ENCODE measurements at places on chromosomes 3 and 15.

GRCh38 chr3:39573392-39573791 lies 105.9 kb downstream of the MOBP start:
- DNase-seq, result no peak

DNA sequence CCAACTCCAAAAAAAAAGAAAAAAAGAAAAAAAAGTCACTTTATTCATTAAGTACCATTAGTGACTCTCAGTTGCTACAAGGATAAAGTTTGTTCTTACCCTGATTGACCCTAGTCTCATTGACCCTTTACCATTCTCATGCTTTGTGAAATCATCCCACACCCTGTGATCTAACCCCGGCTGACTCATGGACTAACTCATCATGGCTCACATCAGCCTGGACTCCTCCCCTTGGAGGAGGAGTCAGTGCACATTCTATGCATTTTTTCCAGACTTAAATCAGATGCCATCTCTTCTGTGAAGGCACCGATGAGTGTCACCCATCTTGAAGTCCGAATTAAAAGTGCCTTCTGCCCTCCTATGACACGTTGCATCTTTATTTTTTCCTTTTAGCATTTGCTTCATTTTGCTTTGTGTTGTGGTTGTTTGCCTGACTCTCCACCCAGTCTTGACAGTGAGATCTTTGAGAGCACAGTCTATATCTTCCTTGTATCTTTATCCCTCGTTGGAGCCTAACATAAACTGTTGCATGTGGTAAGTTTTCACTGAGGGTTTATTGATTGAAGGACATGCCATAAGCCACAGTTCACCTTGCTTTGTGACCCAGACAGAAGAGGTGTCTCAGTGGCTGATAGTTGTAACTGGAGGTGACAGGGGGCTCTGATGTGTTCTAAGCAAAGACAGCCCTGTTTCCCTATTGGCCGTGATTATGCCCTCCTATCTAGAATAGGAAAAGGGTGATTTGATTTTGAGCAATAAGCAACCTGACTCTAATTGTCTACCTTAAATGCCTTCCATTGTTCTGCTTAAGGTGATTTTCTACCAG lies 72.1 kb downstream of the IL1RAP start:
- no peak for DNase-seq

- DNase-seq, result no peak
These were observed 35.1 kb downstream of the CTXND1 start for GRCh38 chr15:80216911-80217310.

DNA sequence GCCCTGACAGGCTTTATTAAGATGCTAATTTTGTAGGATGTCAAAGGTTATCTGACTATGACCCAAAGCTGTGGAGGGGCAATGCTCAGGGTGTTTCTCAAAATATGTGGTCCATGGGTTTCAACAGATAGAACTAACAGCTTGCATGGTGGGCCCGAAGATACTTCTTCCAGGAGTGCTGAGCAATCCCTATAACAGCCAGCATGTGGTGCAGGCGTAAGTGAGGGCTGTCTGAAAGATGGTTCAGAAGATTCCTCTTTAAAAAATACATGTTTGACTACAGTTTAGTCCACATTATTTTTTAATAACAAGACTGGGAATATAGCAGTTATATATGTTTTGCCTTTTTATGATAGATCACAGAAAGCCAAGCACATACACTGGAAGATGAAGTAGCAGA lies 7.6 kb downstream of the SCG3 start:
- no peak for DNase-seq

- no peak for DNase-seq
These were observed 985.2 kb upstream of the ROBO1 start for GRCh38 chr3:80753021-80753420.

- DNase-seq, result peak; percentile 39
These were observed 21.0 kb upstream of the CA12 start for GRCh38 chr15:63402498-63403253.

DNA sequence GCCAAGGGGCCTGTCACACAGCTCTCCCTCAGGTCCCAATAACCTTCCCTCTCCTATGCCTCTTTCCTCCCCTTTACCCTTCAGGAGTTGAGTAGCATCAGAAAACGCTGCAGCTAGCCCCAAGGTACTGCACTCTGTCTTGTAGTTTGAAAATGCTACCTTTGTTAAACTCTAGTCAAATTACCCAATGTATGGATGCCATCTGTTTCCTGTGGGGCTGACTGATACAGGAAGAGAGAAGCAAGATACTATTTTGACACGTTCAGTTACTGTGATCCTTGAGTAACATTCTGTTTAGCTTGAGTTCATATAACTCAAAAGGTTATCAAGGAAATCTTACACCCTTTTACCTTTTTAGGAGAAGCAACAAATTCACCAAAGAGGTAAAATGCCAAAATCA lies 493.1 kb downstream of the FHIT start:
- no peak for DNase-seq

- DNase-seq, result peak; percentile 12
These were observed 166.1 kb downstream of the SSR3 start for GRCh38 chr3:156388497-156389448.

DNA sequence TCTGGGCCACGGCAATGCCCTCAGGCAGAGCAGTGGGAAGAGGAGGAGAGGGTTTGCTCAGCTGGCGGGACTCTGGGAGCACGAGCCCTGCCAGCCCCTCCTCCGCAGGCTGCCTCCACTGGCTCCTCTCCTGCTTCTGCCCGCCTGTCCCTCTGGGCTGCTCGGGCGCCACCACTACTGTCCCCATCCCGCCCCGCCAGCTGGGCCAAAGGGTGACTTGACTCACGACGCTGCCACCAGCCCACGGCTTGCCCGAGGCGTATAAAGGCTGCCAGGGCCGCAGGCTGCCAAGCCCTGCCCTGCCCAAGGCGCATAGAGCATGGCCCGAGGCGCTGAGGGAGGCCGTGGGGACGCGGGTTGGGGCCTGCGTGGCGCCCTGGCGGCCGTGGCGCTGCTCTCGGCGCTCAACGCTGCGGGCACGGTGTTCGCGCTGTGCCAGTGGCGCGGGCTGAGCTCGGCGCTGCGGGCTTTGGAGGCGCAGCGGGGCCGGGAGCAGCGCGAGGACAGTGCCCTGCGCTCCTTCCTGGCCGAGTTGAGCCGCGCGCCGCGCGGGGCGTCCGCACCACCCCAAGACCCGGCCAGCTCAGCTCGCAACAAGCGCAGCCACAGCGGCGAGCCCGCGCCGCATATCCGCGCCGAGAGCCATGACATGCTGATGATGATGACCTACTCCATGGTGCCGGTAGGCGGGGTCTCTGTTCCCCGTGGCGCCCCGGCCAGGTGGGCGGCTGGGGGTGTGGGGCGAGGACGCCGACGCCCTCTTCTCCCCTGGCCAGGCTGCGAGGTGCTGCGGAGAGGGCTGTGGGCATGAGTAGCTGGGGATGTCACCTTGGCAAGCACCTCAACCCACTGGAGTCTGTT lies at the start of gene GLDN:
GLDN (plus strand) TSS at position 290 of the 861 bp plus-strand sequence; CDS start at position 320, 30 bp downstream.
- no peak for DNase-seq

DNA sequence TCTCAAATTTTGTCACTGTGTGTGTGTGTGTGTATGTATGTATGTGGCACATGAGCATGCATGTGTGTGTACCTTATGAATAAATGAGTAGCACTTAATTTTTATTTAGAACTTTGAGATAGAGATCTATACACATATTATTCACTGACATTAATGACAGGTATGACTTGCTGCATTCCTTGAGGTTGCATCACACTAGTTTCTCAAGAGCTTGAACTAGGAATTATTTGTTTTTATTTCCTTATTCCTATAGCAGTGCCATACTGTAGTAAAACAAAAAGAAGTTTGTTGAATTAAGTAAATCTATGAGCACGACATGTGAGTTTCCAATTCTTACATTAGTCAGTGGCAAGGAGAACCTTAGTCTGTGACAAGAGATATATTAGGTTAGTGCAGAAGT lies 943.9 kb downstream of the ROBO1 start:
- no peak for DNase-seq

GRCh38 chr3:39221141-39221530 lies 28.7 kb upstream of the XIRP1 start:
- no peak for DNase-seq

GRCh38 chr3:32002561-32003368 lies 21.2 kb downstream of the ZNF860 start:
- no peak for DNase-seq

DNA sequence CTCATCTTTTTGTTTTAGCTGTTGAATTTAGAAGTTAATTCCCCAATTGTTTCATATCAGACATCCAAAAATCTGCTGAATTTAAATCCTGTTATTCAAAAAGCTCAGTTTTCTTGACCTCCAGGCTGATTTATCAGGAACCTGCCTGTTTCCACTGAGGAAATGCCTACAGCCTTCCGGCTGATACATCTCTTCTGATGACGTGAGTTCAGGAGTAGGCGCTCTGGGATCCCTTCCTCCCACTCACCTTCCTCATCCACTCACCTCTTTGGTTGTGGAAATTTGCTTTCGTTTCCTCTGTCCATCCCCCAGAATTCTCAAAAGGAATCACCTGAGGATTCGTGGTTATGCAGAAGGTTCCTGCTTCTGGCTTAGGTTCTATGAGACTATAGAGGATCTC lies 55.4 kb upstream of the ALDH1A3 start:
- no peak for DNase-seq

Data from T-helper 2 cell (primary cell).